Activated naive CD4-positive, alpha-beta T cell treated with anti-CD3 and anti-CD28 coated beads for 36 hours (primary cell): ENCODE measurements at places on chromosomes 13 and 19.

DNA sequence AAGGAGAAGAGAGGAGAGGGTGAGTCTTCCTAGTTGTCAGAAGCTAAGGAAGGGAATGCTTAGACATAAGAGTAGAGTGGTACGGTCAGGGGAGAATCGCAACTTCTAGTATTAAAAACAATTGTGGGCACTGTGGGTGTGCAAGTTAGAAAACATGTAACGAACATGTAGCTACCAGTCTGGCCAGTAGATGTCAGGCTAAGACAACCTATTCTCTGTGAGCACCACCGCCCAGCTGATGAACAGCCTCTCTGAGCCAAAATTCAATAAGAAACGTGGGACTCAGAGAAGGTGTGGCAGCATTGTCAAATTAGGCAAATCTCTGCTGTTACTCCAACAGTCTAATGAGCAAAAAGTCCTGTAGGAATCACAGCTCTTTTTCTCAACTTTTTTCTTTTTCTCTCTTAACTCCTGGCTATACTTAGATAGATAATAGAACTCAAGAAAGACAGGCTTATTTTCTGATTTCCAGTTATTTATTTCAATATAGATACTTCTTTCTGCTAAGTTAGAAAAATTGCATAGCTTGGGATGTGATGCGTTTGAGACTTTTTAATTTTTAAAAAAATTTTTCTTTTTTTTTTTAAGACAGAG lies 186.2 kb downstream of the USP12 start:
- peak; percentile 86 for DNase-seq

GRCh38 chr19:54207676-54207982 lies 7.0 kb downstream of the RPS9 start:
- no peak for DNase-seq

GRCh38 chr13:111328574-111329410 lies 8.3 kb downstream of the TEX29 start:
- no peak for DNase-seq

DNA sequence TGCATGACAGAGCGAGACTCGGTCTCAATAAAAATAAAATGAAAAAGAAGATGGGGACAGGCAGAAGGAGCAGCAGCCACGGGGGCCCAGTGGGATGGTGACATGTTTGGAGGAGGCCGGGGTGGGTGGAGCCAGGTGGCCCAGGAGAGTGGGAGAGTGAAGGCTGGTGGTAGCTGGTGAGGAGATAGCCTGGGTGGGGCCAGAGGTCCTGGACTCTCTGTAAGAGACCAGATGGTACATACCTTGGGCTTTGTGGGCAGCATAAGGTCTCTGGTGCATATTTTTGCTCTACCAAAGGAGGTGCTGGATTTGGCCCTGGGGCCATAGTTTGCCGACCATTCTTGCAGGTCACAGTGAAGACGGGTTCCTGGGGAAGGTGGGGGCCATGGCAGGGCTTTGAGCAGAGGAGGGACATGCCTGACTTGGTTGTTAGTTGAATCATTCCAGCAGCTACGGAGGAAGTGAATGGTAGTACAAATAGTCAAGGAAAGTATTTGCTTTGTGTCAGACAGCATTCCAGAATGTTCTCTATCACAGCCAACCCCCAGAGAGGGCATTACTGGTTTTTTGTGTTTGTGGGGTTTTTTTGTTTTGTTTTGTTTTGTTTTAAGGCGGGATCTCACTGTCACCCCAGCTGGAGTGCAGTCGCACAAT lies 69.1 kb downstream of the ARHGEF18 start:
- no peak for DNase-seq

DNA sequence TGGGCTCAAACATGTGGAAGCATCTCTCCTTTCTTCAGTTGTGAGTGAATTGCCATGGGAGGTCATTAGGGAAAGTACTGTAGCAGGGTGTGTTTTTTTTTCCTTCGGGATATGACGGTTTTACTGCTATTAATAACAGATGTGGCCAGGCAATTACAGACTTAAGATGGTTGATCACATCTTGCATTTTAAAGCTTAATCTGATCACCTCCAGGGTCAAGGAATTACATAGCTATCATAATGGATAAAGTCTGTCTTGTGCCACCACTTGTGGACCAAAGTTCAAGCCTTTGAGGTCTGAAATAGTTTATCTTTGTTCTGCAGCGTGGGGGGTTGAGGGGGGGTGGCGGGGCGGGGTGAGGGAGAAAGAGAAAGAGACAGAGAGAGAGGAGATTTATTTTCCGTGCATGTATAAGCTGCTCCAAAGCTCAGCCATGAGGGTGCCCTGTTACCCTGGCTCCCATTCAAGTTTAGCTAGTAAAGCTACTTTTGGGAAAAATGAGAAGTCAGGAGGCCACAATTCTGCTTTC lies 5.5 kb upstream of the SERP2 start:
- DNase-seq, result no peak

- peak; percentile 71 for DNase-seq
Observed at GRCh38 chr13:40220299-40220935, 446.0 kb downstream of the FOXO1 start.

DNA sequence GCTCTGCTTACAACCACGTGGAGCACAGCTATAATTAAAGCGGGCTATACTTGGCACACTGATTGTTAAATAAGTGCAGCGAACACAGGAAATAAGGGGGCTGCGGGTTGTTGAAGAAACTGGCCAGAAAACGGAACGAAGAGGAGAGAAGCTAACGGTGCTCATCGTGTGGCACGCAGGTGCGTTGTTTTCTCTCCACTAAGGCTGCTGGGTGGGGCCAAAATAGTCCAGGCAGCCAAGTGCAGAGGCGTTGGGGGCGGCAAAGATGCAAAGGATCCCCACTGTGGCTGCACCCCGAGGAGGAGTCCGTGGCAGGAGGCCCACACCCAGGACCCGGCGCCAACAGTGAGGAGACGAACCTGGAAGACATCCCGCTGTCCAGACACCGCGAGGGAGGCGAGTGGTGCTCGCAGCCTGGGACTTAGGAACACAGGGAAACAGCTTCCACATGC lies 8.1 kb upstream of the ARL11 start:
- peak; percentile 14 for DNase-seq

DNA sequence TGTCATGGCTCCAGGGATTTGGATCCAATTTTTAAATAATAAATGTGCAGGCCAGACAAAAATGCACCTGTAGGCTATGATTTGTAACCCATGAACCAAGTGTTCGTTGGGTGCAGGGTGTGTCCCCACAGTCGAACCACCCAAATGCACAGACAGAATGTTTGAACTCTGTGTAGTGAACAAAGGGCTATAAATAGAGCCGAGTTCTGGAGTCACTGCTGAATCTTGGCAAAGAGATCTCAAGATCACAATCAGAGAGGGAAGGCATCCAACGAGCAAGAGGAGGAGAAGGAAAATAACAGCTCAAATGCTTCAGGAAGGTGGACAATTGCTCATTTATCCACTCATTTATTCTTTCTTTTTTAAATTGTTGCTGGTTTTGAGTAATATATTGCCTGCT lies 547.9 kb downstream of the FGF9 start:
- DNase-seq, result no peak

GRCh38 chr19:38047049-38047438 lies 140.0 kb downstream of the SIPA1L3 start:
- peak; percentile 67 for DNase-seq

GRCh38 chr13:49580980-49581680 lies 4.2 kb downstream of the RCBTB1 start:
- no peak for DNase-seq

DNA sequence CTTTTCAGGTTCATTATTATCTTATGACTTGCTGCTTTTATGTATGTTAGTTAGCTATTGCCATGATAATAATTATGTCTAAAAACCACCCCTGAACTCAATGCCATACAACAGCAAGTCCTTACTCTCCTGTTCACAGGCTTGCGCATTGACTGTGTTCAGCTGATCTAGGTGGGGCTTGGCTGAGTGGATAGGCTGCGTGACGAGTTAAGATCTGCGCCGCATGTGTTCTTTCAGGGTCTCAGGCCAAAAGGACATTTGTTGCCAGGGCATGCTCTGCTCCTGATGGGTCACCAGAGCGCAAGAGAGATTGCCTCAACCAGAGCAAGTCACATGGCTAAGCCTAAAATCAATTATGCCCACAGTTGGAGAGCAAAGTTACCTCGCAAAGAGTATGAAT lies 859 bp downstream of the ZNF568 start:
- DNase-seq, result no peak

- peak; percentile 28 for DNase-seq
Observed at GRCh38 chr19:5534787-5535586, 32.8 kb downstream of the TINCR start.

GRCh38 chr19:51525651-51526050 lies 5.8 kb downstream of the SIGLEC6 start:
- DNase-seq, result no peak

- DNase-seq, result no peak
Observed at GRCh38 chr13:111472559-111473460, 152.4 kb downstream of the TEX29 start.

- peak; percentile 65 for DNase-seq
Observed at GRCh38 chr13:44197791-44198770, 175.5 kb upstream of the SERP2 start.

- DNase-seq, result no peak
Observed at GRCh38 chr19:12899891-12900518, 9.0 kb downstream of the GCDH start.

- no peak for DNase-seq
Observed at GRCh38 chr13:110438211-110438610, 123.3 kb downstream of the RAB20 start.

DNA sequence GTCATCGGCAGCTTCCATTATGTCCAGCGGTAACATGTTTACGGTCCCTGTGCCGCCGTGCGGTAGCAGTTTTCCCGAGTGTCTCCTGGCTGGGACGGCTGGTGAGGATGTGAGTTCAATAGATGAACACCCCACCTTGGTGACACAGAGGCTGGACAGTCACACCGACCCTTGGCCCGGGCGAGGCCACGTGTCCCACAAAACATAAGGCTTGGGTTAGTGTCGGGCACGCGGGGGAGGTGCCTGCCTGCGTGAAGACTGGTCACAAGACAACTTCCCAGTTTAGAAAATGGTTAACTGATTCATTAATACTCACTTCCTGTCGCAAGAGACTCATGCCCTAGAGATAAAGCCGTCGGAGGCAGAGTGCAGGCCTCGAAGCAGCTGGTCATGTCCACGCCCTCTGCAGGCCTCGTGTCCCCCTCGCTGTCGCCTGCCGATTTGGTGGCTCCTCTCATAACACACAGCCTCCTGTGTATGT lies 17.2 kb downstream of the RASA3 start:
- peak; percentile 56 for DNase-seq

- no peak for DNase-seq
Observed at GRCh38 chr19:3855320-3855719, 13.5 kb downstream of the ZFR2 start.

DNA sequence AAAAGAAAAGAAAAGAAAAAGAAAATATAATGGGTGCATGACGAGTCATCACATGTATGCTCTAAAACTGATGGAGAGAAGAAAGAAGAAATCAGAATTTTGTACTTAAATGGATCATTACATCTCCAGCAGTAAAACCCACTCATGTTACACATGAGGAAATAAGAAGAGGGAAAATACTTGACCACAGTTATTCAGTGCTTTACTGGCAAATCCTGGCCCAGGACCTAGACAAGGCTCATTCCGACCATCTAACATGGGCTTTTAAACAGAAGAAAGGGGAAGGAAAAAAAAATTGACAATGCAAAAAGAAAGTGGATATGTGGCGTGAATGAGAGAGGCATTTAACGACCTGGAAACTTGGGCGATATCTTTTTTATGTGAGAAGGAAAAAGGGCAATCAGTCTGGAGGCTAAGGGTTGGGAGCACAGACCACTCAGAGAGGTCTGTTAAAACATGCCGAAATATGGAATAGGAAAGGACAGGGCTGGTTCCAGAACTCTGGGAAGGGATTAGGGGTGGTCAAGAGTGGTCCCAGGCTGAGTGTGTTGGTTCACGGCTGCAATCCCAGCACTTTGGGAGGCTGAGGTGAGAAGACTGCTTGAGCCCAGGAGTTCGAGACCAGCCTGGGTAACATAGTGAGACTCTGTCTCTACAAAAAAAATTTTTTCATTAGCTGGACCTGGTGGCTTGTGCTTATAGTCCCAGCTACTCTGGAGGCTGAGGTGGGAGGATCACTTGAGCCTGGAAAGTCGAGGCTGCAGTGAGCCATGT lies 1.6 kb downstream of the SIGLECL1 start:
- no peak for DNase-seq

GRCh38 chr13:37529751-37530385 lies 68.7 kb downstream of the POSTN start:
- no peak for DNase-seq

GRCh38 chr13:37417060-37417441 lies 181.5 kb downstream of the POSTN start:
- DNase-seq, result no peak

DNA sequence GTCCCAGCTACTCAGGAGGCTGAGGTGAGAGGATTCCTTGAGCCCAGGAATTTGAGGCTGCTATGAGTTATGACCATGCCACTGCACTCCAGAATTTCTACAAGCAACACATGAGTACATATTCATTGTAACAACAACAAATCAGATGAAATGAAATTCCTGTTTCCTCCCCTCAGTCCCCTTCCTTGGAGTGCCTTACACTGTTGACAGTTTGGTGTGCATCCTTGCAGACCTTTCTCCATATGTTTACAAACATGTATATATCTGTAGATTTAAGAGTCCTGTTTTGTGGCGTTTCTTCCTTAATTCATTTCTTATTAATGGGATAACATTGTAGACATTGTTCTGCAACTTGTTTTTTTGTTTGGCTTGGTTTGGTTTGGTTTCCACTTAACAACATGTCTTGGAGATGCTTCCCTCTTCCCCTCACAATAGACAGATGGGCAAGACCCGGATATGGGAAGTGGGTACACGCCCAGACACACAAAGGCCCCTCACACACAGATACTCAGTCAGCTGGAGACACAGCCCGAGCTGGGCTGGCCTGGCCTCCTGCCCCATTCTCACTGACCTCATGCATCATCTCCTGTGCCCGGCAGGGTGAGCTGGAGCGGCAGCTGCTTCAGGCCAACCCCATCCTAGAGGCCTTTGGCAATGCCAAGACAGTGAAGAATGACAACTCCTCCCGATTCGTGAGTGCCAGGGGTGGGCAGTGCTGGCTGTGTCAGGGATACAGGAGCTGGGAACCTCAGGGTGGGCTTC lies 21.7 kb downstream of the MYH14 start:
- no peak for DNase-seq

DNA sequence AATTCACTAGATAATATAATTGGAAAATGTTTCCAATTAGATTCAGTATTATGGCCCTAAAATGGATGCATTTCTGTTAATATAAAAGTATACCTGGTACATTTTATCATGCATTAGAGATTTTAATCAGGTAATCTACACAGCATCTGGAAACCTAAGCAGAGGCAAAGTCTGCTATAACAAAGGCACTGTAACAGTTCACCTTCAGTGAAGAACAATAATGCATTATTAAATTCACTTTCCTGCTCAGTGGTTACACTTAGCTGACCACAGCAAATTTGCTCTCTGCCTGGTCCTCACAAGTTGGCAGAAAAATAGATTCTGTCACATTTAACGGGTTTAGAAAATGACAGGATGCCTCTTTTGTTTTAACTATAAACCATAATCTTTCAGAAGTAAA lies 326.9 kb downstream of the DACH1 start:
- no peak for DNase-seq
